Airway epithelial cell (primary cell): ENCODE measurements at places on chromosomes 12 and 14. TPM values are rescaled to one million over a fixed set of nuclear protein-coding genes. Genes with fewer than 3 reads are reported as not detected.

Gene B3GNT4
- total RNA-seq = 2.7 and 3.4 TPM in 2 replicates

Gene MGAT4C
- total RNA-seq = not detected in 2 replicates

Gene TRIM9
- total RNA-seq = 0.14 and 0.42 TPM in 2 replicates

Gene RPS29
- total RNA-seq = 12,829 and 16,337 TPM in 2 replicates

Gene TCL1B
- not detected in 2 replicates for total RNA-seq
